ENCODE measurements at places on chromosomes 12 and 14. TPM values are rescaled to one million over a fixed set of nuclear protein-coding genes. Genes with fewer than 3 reads are reported as not detected.

The SLC38A4 gene
- polyA plus RNA-seq, result not detected

The B4GALNT1 gene
- 50.4 TPM for polyA plus RNA-seq

The TCL1B gene
- not detected for polyA plus RNA-seq

The LRFN5 gene
- polyA plus RNA-seq, result 39.3 TPM

The DUSP6 gene
- 2.0 TPM for polyA plus RNA-seq

The NKX2-8 gene
- not detected for polyA plus RNA-seq

The MTA1 gene
- polyA plus RNA-seq, result 2.0 TPM

The TMEM117 gene
- polyA plus RNA-seq, result 6.0 TPM

The PTPRR gene
- 977 TPM for polyA plus RNA-seq

The KRT72 gene
- polyA plus RNA-seq, result 2.1 TPM

The NAB2 gene
- 0.76 TPM for polyA plus RNA-seq

The ART4 gene
- polyA plus RNA-seq, result not detected

The CLEC4C gene
- not detected for polyA plus RNA-seq

Data from Purkinje cell (primary cell).